ENCODE measurements at places on chromosomes 12 and 14. TPM values are rescaled to one million over a fixed set of nuclear protein-coding genes. Genes with fewer than 3 reads are reported as not detected.
A peak's percentile ranks its signal among the peaks of the same experiment; 100 is the strongest.

- no peak for ATAC-seq
Observed at GRCh38 chr12:79945433-79945832, 10.5 kb upstream of the PPP1R12A start.

Gene SLC17A8
- not detected for total RNA-seq

DNA sequence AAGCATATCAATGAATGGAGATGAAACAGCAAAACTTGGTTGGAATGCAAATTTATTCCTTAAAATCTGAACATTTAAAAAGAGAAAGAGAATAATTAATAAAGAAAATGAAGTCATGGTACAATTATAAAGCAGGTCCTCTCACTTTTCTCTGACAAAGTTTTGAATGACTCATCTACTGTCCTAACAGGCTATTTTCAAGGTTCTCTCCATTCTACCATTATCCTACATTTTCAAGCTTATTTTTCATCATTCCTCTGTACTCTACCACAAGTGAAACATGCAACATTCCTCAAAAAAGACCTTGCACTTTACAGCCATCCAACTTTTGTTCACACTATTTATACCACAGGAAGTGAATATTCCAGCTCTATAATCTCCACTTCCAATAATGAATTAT, 36.9 kb upstream of the AP4S1 start:
- no peak for ATAC-seq

Gene MANSC4
- not detected for total RNA-seq

DNA sequence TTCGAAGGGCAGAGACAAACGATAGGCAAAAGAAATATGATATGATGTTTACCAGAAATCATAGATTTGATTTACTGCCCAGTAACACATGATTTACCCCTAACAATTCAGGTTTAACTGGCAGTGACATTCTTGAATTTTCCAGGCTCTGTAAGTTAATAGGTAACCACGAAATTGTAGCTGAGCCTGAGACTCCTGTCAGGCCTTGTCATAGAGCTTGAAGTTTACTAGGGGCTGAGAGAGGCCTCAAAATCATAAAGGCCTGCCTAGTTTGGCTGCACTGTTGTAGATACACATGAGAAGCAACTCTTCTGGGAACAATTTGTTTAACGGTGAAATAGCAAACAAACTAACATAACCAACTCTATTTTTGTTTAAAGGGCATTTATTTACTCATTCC, 3.3 kb downstream of the ERP27 start:
- ATAC-seq, result no peak

DNA sequence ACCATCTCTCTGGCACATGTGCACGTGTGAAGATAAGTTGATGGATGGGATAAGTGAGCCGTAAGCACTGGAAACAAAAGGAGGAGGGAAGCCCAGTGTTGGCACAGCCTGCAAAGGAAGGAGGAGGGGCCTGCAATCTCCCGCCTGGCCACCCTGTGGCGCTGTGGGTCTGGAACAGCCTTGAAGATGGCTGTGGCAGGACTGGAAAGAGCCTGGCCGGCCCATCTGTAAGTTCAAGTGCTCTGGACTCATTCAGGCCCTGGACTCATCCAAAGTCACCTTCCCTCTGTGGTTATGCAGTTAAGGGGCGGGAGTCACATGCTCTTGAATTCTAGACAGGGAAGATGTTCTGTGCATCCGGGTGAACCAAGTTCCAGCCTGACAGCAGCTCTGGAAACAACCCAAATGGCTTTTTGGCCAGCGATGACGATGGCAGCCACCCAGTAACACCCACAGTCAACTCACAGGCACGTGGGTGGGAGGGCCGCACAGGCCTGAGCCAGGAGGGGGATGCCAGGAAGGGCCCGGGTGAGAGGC, 50.4 kb downstream of the CHGA start:
- peak; percentile 70 for ATAC-seq

Measured in esophagus mucosa (tissue), 1 donor.